ENCODE measurements at places on chromosomes 6 and 20. TPM values are rescaled to one million over a fixed set of nuclear protein-coding genes. Genes with fewer than 3 reads are reported as not detected.

DNA sequence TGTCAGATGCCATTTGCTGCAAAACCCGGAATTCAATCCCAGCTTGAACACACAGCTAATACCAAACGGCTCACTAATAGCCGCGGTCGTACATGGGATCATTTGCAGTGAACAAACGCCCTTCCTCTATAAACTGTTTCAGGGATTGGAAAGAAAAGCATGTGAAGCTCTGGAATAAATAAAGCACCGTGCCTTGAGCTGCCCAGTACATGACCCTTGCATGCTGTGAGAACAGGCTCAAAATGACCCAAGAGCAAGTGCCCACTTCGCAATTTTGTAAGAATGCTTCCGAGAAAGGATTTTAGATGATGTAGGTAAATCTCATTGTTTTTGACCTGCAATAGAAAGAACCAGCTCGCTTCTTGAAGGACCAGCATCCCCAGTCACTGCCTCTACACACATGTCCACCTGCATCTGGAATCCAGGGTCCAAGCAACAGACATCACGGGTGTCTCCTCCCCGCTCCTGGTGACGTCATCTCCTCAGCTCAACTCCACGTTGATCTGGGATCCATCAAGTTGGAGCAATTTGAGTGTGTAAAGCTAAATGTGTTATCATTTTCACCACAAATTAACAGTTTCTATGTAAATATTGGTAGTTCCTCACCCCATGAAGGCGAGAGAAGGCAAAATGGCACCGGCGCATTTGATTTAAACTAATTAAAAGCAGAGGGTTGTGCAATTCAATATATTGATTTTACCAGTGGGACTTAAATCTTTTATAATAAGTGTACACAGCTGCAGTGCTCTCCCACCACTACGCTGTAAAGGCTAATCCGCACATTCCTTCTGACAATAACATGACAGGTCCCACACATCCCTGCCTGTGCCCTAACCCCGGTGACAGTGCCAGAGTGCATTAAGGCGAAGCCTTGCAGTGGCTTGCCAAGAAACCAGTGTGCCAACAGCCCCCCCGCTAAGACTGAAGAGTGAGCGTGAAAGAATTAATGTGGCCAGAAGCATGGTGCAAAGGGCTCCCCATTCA is 6.2 kb downstream of the BMP7 start:
- no peak for DNase-seq

BCAS4 gene
- 1.8 TPM for total RNA-seq

DNA sequence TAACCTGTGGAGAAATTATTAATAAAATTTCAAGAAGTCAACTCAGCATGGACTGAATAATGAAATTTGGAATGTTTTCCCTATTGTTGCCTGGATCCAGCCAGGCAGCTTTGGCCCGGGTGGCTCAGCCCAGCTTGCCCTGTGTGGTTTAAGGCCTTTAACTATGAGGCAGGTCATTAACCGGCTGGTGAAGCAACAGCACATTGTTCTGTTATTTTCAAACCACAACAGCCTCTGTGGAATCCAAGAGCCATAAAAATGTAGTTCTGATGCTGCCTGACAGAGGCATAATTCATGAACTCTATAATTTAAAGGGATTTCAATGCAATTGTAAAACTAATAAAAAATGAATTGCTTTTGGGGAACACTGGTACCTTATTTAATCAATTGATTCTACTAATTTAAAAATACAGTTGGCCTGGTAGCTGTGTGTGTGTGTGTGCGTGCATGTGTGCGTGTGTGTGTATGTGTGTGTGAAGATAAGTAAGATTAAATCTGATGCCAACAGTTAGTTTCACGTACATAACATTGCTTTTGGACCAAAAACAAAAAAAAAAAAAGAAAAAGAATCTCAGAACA is 117.7 kb downstream of the RPS12 start:
- DNase-seq = no peak

DNA sequence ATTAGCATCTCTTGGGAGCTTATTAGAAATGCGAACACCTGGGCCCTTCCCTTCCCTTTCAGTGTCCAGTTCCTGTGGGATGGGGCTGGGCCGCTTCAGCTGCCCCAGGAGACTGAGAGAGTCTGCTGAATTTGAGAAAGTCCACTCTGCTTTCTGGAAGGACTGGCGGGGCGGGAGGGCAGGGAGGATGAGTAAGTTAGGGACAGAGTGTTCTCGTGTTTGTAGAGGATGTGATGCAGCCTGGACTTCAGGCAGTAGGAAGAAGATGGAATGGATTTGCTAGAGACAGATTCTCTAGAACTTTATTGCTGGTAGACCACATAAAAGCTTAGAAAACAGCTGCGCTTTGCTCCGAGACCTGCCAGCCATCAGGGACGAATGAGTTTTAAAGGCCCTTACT is 1.1 kb upstream of the TULP4 start:
- DNase-seq = peak; percentile 67

LY6G6C gene
- total RNA-seq = not detected

GRCh38 chr6:31559606-31559957 is 12.2 kb downstream of the NFKBIL1 start:
- DNase-seq = no peak

- DNase-seq = no peak
These were observed 137.1 kb downstream of the SMOC2 start for GRCh38 chr6:168578036-168578435.
